ENCODE measurements at places on chromosomes 1 and 21.

- peak; percentile 54 for DNase-seq
Measured at GRCh38 chr1:12472798-12473551, 145.0 kb downstream of the DHRS3 start.

- no peak for DNase-seq
Measured at GRCh38 chr1:171845998-171846397, 4.7 kb downstream of the DNM3 start.

DNA sequence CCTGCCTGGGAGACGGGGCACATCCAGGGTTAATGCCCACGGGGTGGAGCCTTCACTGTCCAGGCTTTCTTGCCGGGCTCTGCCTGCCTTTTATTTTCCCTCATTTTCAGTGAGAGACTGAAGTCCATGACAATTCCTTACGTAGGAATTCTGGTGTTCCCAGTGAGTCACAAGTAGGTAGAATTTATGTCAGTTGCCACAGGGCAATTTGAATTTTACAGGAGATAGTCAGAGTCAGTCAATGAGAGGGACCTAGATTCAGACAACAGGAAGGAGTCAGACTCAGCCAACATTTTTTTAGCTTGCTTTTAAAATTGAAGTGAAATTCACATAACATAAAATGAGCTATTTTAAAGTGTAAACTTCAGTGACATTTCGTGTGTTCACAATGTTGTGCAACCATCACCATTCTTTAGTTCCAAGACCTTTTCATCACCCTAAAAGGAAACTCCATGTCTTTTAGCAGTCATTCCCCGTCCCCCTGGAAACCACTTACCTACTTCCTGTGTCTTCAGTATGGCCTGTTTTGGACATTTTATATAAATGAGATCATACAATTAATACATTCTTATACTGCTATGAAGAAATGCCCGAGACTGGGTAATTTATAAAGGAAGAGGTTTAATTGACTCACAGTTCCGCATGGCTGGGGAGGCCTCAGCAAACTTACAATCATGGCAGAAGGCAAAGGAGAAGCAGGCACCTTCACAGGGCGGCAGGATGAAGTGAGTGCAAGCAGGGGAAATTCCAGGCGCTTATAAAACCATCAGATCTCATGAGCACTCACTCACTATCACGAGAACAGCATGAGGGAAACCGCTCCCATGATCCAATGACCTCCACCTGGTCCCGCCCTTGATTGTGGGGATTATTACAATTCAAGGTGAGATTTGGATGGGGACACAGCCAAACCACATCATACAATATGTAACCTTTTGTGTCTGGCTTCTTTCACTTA lies 14.6 kb downstream of the AJAP1 start:
- no peak for DNase-seq

DNA sequence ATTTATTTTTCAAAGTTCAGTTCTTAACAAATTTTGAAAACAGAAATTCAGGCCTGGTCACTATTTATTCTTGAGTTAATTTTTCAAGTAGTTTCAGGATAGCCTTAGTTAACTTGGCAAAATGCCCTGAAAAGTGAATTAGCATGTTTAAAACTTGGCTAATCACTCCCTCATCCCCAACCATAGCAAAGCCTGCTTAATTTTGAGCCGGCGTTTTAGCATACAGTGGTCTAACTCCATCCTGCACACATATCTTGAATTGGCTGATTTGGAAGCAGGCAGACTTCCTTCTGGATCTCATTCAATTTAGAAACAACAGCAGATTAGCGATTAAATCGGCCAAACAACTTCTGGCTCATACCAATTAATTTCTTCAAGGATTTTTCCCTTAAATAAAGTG lies 439.2 kb downstream of the PTBP2 start:
- no peak for DNase-seq

- DNase-seq, result no peak
Measured at GRCh38 chr1:44663417-44663816, 10.9 kb downstream of the TMEM53 start.

GRCh38 chr1:4825800-4826450 lies 171.5 kb downstream of the AJAP1 start:
- no peak for DNase-seq

- no peak for DNase-seq
Measured at GRCh38 chr1:198893763-198894444, 255.1 kb downstream of the PTPRC start.

DNA sequence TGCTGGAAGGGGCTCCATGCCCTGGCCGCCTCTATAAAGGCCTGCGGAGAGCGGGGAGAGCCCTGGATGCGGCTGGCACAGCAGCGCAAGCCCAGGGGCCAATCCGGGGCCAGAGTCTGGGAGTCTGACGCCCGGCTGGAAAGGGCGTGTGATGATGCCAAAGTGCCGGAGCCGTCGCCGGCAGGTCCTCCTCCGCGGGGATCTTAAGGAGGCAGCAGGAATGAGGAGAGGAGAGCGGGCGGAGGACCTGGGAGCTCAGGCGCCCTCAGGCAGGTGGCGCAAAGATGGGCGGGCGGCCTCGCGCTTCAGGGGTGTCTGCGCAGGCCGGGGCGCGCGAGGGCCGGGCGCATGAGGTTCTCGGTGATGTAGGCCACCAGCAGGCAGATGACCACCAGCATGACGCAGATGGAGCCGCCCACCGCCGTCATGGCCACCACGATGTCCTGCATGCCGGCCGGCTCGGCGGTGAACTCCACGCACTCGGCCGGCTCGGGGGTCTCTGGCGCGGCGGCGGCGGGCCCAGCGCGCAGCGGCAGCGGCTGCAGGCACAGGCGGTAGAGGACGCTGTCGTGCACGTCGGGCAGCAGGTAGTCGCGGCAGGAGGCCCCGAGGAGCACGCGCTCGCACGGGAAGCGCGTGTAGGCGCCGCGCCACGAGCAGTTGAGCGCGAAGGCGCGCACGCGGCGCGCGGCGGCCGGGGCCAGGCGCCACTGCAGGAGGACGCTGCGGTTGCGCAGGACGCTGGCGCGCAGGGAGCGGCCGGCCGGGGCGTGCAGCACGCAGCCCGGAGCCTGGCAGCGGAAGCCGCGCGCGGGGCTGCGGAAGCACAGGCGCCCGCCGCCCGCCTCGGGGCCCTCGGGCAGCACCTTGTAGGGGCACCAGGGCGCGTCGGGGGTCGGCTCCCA lies 653 bp downstream of the FNDC10 start:
- DNase-seq, result no peak

DNA sequence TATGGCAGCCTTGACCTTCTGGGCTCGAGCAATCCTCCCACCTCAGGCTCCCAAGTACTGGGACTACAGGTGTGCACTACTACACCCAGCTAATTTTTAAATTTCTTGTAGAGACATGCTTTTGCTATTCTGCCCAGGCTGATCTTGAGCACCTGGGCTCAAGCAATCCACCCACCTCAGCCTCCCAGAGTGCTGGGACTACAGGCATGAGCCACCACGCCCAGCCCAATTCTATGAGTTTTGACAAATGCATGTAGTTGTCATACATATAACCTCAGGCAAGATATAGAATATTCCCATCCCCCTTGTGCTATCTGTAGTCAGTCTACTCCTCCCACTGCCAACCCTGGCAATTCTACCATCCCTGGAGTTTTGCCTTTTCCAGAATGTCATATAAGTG lies 38.7 kb upstream of the TTC22 start:
- no peak for DNase-seq

- DNase-seq, result no peak
Measured at GRCh38 chr1:4978660-4979390, 324.4 kb downstream of the AJAP1 start.

- DNase-seq, result no peak
Measured at GRCh38 chr1:215605011-215605621, 38.0 kb downstream of the KCTD3 start.

DNA sequence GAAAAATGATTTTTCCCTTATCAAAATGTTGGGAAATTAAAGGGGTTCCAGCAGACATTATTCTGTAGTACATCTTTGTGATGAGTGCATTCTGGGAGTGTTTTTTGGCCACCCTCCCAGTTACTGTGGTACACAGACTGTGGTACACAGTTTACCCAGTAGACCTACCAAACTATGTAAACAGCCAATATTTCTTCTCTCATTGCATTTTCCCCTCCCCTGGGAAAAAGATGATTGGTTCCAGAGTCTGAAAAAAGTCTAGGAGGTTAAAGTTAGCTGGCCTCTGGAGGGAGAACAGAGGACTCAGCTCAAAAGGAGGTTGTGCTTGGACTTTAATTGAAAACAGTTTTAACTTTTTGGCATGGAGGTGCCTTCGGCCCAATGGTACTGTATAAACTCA lies 42.5 kb downstream of the PGM1 start:
- DNase-seq, result no peak

DNA sequence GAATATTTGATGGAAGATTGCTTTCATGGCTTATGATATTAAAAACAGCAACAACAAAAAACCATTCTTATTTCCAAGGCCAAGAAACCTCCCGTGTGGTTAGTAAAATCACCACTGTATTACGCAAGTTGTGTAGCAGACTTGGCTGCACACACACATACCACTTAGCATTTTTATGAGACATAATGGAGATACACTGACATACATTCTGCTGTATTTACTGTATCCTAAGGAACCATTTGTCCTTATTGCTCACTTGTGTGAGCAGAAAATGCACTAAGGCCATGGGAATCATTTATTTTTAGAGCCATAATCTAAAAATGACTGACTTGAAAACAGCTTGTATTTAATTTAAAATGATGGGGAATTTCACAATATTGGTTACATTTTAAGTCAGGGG lies 584 bp upstream of the C1orf141 start:
- DNase-seq, result no peak

GRCh38 chr1:53913352-53914033 lies 19.5 kb downstream of the DIO1 start:
- no peak for DNase-seq

DNA sequence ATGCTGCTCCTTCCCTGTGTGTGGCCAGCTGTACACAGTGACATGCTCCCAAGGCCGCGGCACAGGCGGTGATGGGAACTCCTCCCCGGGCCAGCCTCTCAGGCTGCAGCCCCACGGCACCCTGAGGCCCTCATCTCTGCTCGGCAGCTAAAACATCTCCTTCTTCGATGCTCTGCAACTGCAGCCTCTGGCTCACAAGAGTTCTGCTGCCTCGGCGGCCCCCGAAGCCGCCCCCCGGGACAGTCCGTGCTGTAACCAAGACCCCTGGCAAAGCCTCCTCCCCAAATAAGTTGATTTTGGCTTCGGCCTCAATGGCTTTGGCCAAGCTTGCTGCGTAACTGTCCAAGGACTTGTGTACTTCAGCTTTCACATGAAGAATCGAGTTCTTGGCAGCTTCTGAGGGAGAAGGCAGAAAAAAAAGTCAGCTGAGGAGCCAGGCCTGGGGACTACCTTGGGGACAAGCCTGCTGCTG lies 51.3 kb downstream of the GPR161 start:
- no peak for DNase-seq

GRCh38 chr1:9835404-9835757 lies 11.6 kb upstream of the CLSTN1 start:
- DNase-seq, result no peak

- DNase-seq, result no peak
Measured at GRCh38 chr1:69528376-69528775, 39.3 kb upstream of the LRRC7 start.

DNA sequence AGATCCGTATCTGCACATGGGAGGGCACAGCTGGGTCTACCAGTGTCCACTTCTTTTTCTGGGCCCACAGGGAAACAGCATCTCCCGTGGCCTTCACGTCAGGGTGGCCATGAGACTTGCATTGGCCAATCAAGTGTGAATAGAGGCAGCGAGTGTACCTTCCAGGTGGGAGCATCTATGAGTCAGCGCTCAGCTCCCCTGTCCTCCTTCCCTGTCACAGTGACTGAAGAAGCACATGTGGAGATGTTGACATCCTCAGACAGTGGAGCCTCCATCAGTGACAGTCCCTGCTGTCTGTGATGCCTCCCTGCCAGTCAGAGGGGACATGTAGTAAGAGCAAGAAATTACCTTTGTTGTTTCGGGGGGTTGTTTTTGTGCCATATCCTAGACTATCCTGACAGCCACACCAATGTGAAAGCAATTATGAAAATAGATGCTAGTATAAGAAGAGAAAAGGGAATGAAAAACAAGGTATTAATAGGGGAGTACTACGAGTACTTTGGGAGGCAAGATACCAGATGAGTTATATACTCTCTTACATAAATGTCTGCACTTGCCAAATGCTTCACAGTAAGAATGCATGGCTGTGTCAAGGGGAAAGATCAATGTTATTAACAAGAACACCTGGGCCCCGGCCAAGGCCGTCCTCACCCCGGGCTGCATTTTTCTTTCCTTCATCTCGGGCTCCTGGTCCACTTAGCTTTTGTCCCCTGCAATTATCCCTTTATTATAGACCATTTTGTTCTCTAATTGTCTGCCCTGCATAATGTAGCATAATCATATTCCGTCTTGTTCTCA lies 86.0 kb downstream of the MATN1 start:
- DNase-seq, result no peak

DNA sequence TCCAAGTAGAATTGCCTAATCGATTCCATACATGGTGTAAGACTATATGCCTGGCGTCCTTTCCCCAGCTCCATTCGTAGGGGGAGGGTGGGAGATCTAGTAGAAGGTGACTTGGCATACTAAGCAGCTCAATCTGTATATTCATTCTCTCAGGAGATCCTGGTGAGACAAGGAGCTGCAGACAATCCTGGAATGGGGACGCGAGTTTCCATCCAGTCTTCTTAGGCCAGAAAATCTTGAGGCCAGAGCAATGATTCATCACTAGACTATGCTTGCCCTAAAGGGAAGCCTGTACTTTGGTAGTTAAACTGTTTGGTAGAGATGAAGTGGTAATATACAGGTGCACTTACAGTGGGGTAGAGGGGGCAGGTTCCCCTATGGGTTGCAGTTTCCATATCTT lies 468.7 kb downstream of the ADGRL2 start:
- DNase-seq, result no peak

GRCh38 chr1:208142590-208143382 lies 101.4 kb downstream of the PLXNA2 start:
- no peak for DNase-seq

DNA sequence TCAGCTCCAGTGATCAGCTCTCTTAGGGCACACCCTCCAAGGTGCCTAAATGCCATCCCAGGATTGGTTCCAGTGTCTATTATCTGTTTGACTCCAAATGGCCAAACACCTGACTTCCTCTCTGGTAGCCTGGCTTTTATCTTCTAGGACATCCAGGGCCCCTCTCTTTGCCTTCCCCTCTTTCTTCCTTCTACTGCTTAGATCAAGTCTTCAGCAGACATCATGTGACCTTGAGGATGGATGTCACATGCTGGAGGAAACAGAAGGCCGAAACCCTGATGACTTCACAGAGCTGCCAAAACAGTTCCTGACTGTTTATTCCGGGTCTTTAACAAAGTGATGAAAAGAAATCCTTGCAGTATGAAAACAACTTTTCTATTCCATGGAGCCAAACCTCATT lies 24.4 kb upstream of the WDR26 start:
- DNase-seq, result no peak

- no peak for DNase-seq
Measured at GRCh38 chr1:210377731-210378333, 49.1 kb downstream of the HHAT start.

GRCh38 chr1:198873696-198874230 lies 234.9 kb downstream of the PTPRC start:
- DNase-seq, result no peak

DNA sequence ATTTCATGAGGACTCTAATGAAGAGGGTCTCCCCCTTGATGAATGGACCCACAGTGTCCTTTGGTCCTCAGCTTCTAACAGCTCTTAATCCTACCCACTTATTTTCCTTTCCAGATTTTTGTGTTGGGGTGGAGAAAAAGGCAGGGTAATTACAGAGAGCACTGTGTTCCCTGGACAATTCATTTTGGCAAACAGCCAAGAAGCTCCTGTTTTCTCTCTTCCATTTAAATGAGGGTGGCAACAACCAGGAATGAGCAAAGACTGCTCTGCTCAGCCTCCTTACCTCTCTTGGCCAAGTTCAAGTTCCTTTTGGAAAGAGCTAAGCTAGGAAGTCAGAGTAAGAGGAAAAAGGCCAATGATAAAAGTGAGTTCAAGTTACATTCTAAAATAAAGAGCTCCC lies 11.9 kb downstream of the XKR8 start:
- DNase-seq, result no peak
